ENCODE measurements at places on chromosomes 6 and 20. TPM values are rescaled to one million over a fixed set of nuclear protein-coding genes. Genes with fewer than 3 reads are reported as not detected.

The RIPPLY2 gene
- total RNA-seq, result not detected

DNA sequence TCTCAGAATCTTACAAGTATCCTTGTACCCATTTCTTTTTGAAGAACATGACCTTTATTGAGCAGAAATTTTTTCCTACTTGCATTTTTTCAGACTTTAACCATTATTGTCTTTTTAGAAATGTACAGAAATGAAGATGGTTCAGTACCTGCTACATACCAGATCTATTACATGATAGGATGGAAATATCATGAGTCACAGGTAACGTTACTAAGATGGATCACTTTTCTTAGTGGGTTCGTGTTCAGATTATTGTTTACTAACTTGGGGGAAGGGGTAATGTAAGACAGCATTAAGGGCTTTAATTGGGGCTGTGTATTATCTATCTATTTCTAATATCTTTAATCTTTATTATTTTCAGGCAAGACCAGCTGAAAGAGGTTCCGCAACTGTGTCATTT, 31.9 kb downstream of the NDUFAF5 start:
- no peak for DNase-seq

DNA sequence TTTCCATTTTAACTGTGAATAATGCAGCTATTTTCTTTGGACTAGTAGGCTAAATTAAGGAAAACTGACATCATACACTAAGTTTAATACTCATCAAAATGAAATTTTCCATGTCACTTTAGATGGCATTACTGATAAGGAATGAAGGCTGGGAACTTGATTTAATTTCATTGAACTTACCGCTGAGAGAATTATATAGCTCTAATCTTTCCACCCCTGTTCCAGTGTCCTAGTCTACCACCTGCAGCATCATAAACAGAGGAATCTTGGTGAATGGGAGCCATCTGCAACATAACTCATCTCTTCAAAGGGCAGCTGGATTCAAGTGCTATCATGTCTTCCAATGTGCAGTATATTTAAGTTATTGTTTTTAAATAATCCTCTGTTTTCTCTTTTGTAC, 1395.2 kb downstream of the EPHA7 start:
- DNase-seq, result no peak

GRCh38 chr6:116010790-116011401, 49.8 kb downstream of the FRK start:
- peak; percentile 71 for DNase-seq

DNA sequence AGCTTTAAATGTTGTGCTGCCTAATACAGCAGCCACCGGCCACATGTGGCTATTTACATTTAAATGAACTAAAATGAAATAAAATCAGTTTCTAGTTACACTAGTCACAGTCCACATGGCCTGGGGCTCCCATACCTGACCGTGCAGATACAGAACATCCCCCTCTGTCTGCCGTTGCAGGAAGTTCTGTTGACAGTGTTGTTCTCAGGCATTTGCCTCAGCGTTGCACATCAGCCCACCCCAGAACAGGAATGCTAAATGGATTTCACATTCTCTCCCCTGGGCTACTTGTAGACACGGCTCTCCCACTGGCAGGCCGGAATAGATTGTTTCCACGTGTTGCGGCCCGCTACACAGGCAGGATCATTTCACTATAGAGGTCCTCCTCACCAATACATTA, 26.3 kb downstream of the JAG1 start:
- DNase-seq, result peak; percentile 14

- DNase-seq, result no peak
These were observed 20.1 kb downstream of the HECA start for GRCh38 chr6:139154881-139155547.

DNA sequence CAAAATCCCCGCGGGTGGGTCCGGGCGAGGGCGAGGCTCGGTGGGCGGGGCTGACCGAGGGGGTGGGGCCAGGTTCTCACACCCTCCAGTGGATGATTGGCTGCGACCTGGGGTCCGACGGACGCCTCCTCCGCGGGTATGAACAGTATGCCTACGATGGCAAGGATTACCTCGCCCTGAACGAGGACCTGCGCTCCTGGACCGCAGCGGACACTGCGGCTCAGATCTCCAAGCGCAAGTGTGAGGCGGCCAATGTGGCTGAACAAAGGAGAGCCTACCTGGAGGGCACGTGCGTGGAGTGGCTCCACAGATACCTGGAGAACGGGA, 809 bp downstream of the HLA-G start:
- peak; percentile 72 for DNase-seq

- DNase-seq, result no peak
These were observed 10.9 kb downstream of the BTN3A1 start for GRCh38 chr6:26412954-26413353.

- DNase-seq, result no peak
These were observed 24.7 kb upstream of the MROH8 start for GRCh38 chr20:37204056-37204455.

All from activated CD4-positive, alpha-beta T cell treated with anti-CD3 and anti-CD28 coated beads for 36 hours (primary cell).